Ammon's horn (tissue), 1 donor: ENCODE measurements at places on chromosomes 6 and 20.

DNA sequence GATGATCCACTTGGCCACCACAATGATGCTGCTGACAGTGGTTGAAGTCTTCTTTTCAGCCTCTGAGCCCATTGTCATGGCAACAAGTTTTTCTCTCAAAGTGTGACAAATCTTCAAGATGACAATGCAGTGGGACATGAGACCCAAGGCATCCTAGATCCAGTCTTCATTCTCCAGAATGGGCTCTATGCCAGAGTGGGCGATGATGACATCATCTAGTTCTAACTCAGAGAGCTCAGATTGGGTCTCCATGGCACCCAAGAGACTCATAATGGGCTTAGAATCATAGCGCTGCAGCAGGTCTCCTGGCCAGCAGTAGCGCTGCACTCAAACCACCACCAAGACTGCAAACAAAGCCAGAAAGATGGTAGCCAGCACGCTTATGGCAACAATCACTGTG, 973.6 kb downstream of the EYS start:
- DNase-seq, result no peak

DNA sequence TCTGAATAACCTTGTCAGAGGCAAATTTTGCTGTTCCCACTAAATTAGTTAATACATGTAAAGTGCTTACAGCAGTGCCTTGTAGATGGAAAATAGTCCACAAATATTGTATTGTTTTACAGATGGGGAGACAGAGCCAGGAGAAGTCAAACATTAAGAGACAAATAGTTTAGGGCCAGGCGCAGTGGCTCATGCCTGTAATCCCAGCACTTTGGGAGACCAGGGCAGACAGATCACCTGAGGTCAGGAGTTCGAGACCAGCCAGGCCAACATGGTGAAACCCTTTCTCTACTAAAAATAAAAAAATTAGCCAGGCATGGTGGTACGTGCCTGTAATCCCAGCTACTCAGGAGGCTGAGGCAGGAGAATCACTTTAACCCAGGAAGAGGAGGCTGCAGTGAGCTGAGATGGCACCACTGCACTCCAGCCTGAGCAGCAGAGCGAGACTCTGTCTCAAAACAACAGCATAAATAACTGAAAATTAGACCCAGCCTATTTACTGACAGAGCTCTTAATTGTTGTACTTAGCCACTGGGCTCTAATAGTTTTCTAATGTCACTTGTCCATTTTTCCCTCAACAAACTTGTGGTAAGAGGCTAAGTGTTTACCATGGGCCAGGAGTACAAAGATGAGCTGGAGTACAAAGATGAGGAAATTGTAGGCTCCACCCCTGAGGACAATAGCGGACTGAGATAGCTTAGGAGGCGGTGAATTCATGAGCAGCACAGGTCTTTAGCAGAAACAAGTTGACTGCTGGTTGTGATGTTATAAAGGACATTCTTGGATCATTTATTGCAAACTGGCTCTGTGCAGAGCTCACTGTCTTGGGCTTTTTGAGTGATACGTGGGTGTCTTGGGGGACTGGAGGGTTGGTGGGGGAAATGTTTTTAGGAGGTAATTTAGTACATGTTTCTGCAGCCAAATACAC, 6.4 kb downstream of the ZSWIM3 start:
- no peak for DNase-seq

DNA sequence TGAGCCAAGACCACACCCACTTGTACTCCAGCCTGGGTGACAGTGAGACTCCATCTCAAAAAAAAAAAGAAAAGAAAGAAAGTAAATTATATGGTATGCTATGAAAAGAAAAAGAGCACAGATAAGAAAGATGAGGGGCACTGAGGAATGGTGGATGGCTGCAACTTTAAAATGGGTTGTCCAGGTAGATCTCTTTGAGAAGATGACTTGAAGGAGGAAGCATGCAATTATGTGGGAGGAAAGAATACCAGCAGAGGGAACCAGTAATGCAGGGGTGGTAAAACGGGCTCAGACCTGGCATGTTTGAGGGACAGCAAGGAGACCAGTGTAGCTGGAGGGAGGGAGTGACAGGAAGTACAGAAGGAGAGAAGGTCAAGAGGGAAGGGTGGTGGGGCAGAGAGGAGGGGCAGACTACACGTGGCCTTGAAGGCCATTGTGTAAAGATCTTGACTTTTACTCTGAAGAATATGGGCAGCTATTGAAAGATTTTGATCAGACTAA, 22.3 kb downstream of the LINC00237 start:
- DNase-seq, result no peak

DNA sequence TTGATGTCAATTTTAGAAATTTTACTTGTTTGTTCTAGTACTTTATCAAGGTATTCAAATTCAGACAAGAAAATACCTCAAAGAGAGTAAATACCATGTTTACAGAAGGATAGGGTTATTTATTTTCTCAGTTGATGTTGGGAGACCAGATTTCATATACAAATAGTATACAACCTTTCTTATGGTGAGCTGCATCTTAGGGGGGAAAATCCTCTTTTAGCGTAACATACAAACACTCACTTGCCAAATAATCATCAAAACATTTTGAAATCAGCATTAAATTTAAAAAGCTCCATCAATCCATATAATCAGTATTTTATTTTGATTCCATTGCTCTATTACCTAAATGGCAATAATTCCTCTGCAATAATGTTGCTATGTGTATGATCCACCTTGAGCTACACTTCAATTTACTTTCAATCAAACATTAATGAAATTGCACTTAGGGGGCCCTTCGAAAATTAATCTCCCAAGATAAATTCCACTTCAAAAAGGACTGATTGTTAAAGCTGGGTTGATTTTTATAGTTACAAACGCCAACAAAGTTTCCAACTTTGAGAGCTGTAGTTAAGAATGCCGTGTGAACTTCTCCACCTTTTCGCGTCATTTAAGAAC, 2.2 kb downstream of the NKX2-4 start:
- no peak for DNase-seq

DNA sequence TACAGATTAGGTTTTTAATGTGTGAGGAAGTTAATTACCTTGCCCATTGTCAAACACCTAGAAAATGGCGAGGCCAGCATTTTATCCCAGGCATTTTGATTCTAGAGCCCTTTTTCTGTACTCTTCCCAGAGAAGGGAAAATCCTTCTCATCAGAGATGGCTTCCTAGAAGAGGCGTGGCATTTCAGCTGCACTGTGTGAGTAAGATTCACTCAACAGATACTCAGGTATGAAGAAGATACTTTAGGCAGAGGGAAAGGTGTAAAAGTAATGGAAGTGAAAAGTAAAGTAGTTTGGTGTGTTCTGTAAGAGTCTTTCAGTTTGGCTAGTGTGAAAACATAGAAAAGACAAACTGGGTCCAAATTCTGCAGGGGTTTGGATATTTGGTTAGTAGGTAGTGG, 113.8 kb downstream of the MAP3K4 start:
- DNase-seq, result no peak

- DNase-seq, result peak; percentile 76
Measured at GRCh38 chr6:152368751-152369624, 268.2 kb downstream of the SYNE1 start.

DNA sequence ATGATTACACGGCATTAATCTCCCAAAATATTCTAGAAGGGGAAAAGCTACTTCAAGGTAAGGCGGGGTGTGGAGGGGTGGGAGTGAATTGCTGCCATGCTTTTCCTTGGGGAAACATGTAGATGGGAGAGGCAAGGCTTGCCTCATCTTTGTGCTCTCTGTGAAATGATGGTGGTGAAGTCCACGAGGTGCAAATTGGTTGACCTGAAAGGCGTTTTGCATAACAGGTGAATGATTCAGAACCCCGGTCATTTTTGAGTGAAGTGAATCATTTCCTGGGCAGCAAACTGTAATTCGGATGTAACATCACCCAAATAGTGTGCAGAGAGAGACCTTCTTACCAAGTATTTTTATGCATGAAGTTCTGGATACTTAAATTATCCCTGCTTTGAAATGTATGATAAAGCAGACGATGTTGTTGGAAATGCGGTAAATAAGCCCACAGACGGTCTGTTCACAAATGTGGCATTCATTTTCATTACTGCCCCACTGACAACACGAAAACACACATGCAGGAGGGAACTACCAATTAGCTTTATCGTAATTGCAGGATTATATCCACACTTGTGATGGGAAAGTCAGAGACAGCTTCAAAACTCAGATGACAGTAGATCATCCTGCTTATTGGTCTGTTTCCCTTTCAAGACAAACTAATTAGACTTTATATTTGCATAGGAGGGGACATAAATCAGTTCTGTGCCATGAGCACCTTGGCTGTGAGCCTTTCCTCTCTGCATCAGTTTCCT, 3.0 kb downstream of the CDH4 start:
- DNase-seq, result peak; percentile 45

DNA sequence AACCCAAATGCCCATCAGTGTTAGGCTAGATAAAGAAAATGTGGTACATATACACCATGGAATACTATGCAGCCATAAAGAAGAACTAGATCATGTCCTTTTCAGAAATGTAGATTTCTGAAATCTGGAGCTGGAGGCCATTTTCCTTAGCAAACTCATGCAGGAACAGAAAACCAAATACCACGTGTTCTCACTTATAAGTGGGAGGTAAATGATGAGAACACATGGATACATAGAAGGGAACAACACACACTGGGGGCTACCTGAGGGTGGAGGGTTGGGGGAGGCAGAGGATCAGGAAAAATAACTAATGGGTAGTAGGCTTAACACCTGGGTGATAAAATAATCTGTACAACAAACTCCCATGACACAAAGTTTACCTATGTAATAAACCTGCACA, 188.9 kb upstream of the PRND start:
- no peak for DNase-seq
